ENCODE measurements at places on chromosomes 6 and 20.

DNA sequence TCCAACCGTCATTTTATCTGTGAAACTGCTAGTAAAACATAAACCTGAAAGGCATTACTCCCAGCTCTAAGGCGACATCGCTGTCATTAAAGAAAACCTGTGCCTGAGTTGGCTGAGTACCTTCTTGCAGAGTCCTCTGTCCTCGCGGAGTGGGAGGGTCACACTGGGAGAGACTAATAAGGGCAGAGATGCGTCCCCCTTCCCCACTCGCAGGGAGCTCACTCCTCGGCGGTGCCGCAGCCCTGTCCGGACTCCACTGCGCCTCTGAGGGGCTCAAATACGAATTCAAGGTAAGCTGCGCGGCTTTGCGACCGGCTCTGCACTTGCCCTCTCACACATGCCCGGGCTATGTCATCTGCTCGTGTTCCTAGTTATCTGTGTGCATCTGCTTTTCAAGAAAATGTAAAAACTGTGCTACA is at the start of gene COL19A1:
Gene COL19A1 (plus strand): TSS at position 206 of the 419 bp plus-strand sequence. CDS start 13,012 bp downstream, outside the sequence.
- DNase-seq, result peak; percentile 3

DNA sequence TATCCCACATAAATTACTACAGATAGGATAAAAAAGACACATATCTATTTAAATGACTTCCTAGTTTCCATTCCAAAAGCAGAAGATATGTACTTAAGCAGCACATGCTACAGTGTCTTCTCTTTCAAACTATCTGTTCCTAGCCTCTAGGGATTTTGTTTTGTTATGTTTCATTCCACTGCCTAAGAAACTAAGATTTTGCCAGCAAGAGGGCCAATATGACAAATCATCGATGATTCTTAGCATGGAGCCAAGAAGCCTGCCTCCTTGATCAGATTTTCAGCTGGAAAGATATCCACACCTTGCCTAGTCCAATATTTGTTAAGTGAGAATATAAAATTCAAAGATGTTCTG is 7.0 kb downstream of the SNX5 start:
- DNase-seq, result no peak

- DNase-seq, result no peak
These were observed 42.6 kb upstream of the SLA2 start for GRCh38 chr20:36688630-36689029.

DNA sequence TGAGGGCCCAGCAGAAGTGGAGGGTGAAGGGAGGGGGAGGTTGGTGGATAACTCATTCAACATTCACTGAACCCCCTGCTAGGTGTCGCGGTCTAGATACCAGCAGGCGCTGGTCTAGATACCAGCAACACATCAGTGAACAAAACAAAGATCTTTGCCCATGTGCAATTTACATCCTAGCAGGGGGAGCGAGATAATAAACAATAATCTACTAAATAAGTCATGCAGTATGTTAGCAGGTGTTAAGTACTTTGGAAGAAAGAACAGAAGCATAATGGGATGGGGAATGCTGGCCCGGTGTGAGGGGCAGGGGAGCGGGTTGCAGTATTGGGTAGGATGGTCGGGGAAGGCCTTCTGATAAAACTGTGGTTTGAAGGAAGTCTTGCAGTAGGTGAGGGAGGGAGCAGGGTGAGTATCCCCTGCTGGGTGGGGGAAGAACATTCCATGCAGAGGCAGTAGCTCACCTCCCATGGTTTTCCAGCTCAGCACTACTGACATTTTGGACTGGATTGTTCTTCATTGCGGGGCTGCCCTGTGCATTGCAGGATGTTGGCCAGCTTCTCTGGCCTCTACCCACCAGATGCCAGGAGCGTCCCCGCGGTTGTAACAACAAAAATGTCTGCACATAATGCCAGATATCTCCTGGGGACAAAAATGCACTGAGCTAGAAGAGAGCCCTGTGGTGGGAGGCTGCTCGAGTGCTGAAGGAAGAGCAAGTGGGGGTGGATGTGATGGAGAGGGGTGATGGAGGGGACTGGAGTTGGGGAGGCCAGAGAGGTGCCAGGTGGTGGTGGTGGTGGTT is 117.3 kb downstream of the TOX2 start:
- no peak for DNase-seq

- DNase-seq, result no peak
These were observed 248.8 kb downstream of the SOD2 start for GRCh38 chr6:159444056-159444760.

Measured in activated CD4-positive, alpha-beta T cell treated with anti-CD3 and anti-CD28 coated beads, Interleukin-2, Interleukin-4, amounts not matched to agents 100 ng/mL and 50 ng/mL, durations not matched to agents 16 hours and 8 hours (primary cell).